ENCODE measurements at places on chromosomes 16 and 17.

DNA sequence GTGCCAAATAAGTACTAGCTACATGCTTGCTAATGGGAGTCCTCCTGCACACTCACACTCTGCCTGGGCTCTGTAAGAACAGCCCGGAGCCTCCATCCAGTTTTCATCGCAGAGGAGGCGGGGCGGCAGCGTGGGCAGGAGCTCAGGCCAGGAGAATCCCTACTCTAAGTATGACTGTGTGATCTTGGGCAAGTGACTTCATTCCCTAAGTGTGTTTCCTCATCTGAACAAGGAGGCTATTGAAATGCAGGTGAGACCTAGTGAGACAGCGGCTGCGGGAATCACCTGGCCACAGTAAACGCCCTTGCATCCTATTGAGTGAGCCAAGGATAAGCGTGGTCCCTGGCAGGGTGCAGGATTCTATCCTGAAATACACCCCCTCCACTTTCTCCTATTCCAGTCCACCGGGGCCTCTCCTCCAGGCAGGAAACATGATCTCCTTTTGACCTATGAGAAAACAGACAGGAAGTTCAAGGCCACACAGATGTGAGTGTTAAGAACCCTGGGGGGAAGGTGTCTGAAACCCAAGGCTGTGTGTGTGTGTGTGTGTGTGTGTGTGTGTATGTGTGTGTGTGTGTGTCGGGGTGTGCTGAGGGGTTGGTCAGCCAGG lies 5.2 kb upstream of the RAI1 start:
- DNase-seq, result no peak

GRCh38 chr16:87053016-87053982 lies 263.9 kb downstream of the C16orf95 start:
- DNase-seq, result no peak

DNA sequence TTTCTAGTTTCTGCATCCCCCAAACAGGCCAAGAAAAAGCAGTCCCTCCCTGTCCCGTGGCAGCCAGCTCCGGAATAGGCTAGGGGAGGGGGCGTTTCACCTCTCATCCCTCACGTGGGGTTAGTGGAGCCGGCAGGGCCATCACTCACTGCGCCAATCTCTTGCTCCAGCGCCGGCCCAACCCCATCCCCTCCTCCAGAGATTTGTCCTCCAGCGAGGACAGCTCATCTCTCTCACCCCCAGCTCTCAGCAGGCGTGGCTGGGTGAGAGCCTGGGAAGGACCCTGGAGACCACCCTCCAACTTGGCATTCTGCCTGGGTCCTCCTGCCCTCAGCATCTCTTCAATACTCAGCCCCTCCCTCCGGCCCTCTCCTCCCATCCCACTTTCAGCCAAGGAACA lies 74.1 kb downstream of the TMEM132E start:
- DNase-seq, result no peak

DNA sequence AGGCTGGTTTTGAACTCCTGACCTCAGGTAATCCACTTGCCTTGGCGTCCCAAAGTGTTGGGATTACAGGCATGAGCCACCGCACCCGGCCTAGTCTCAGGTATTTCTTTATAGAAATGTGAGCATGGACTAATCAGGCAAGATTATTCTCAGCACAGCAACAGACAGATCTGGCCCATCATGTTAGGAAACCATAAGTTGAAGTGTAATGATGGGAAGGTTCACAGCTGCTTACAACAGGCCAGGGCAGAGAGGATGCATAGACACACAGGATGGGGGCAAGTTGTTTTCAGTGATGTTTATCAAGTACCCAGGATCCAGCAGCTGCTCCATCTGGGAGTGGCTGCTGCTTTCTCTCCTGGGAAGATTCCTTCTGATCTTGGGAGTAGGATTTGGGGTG lies 16.6 kb upstream of the NOS2 start:
- DNase-seq, result no peak

GRCh38 chr17:75498726-75499213 lies 16.6 kb downstream of the CASKIN2 start:
- DNase-seq, result no peak

GRCh38 chr17:44636562-44636961 lies 19.7 kb upstream of the MEIOC start:
- DNase-seq, result peak; percentile 52

DNA sequence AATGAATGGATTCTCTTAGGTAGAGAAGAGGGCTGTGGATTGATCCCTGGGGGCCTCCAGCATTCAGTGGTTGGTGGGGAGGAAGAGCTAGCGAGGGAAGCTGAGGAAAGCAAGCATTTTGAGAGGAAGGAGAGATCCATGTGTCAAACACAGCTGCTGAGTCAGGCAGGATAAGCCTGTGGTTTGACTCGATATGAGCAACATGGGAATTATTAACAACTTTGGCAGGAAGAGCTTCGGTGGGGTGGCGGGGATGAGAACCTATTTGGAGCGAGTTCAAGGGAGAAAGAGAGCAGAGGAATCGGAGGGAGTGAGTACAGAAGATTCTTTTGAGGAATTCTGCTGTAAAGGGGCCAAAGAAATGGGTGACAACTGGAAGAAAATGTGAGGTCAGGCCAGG lies 59.5 kb upstream of the CDC42EP4 start:
- DNase-seq, result peak; percentile 90

DNA sequence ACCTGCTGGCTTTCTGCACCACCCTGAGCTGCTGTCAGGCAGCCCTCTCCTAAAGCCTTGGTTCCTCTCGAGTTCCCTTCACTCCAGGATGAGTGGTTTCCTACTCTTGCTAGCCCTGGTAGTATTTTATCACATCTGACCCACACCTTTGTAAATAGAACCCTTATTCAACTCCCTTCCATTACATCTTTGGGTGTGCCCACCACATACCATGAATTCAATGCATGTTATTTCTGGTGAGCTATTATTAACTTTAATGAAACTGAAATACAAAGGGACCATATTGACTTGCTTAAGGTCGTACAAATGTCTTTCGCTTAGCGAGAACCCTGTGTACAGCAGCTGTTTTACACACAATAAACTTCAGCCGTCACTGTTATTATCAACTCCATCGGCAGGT lies 521.3 kb downstream of the GRIN2A start:
- no peak for DNase-seq

DNA sequence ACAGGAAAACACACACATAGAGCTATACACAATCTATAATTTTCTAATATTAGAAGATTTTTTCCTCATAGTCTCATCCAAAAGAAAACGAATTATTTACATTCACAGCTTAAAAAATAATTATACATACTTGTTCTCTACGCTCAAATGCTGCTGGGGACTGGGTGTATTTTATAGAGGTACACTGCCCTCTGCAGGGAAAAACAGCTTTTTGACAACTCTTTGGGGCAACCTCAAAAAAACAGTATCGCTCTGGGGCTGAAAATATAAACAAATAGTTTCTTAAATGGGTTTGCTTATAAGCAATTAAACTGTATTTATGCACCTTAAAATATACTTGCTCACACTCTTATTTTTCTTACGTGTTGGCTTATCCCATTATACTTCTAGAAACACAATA lies 261.8 kb upstream of the PSMD7 start:
- DNase-seq, result peak; percentile 12

DNA sequence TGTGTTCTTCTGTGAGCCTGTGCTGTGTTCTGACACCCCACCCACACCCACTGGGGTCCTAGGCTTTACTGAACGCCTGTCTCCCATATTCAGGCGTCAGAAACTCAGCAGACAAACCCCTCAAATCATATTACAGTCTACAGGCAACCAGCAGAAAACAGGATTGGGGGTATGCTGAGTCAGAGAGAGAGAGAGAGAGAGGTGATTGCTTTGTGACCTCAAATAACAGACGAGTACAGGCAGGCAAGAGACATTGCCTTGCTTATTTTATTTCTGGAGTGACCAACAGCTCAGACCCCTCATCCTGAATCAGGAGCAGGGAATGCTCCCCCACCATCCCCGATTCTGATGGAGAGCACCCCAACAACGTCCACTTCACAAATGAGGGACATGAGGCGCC lies 473.9 kb downstream of the PMP22 start:
- no peak for DNase-seq

DNA sequence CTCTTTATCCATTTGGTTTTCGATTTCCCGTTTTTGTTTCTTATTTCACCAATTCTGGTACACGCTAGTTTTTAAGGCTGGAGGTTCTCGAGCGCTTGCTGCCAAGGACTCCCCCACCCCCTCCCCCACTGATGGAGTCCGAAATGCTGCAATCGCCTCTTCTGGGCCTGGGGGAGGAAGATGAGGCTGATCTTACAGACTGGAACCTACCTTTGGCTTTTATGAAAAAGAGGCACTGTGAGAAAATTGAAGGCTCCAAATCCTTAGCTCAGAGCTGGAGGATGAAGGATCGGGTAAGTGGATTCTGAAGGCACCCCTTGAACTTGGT lies 825 bp downstream of the RPTOR start:
- no peak for DNase-seq

DNA sequence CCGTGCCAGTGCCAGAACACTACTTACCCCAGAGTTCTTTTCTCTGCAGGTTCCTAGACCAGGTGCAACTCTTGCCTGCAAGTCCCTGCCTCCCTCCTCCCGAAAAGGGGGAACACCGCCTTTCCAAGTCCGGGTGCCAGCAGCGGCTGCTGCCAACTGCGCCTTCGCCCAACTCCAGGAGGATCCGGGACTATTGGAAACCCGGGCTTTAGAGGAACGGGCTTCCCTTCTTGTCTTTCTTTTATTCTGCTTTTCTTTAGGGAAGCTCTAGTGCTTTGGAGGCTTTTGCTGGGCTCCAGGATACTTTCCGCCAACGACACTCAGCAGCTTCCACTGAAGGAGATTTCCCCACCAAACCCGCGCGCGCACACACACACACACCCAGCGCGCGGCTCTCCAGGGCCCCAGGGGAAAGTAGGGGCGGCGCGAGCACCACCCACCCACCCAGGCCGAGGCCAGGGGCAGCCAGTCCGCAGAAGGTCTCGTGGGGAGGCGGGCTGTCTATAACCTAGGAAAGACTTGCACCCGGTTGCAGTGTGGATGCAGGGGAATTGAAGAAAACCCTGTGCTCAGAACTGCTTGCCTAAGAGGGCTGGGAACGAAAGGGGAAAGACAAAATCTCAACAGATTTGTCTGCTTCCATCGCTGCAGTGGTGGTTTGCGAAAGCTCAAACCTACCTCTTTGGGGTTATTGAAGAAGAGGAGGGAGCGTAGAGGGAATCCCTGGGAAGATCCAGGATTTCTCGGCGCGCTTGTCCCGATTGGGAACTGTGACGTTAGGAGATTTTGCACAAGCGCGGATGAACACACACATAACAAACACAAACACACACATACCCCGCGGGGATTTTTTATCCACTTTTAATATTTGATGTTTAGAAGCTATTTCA lies 977 bp upstream of the CA10 start:
- DNase-seq, result no peak

- no peak for DNase-seq
Measured at GRCh38 chr17:68790931-68791330, 164.3 kb downstream of the ABCA8 start.

- DNase-seq, result no peak
Measured at GRCh38 chr17:67198131-67198530, 46.9 kb downstream of the HELZ start.

GRCh38 chr17:62134397-62134796 lies 69.3 kb upstream of the MED13 start:
- no peak for DNase-seq

GRCh38 chr16:25089351-25089750 lies 22.2 kb upstream of the LCMT1 start:
- DNase-seq, result no peak

DNA sequence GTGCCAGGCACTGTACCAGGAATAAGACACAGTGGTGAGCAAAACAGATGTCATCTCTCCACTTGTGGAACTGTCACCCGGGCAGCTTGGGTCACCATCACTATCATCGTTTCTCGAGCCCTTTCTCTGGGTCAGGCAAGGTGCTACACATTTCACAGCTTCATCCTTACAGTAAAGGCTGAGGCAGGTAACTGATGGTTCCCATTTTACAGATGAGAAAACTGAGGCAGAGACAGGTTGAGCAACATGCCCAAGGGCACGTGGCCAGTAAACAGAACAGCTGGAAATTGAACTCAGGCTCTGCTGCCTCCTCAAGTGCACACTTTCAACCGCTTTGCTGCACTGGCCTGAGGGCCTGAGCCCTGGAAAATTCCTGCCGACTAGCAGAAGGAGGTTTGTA lies 294.6 kb downstream of the XYLT1 start:
- DNase-seq, result no peak

- DNase-seq, result no peak
Measured at GRCh38 chr17:29060475-29060874, 17.5 kb downstream of the PIPOX start.

- DNase-seq, result no peak
Measured at GRCh38 chr17:41655611-41656111, 31.3 kb upstream of the KRT17 start.

DNA sequence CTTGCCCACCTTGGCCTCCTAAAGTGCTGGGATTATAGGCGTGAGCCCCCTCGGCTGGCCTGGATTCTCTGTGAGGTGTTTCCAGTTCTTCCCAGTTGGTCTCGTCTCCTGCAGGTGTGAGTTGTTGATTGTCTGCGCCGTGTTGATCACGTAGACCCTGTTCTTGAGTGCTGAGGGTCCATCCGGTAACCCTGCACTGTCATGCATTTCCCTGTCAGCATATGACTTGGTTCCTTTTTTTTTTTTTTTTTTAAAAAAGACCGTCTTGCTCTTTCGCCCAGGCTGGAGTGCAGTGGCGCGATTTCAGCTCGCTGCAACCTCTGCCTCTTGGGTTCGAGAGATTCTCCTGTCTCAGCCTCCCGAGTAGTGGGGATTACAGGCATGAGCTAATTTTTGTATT lies 17.3 kb downstream of the MGRN1 start:
- no peak for DNase-seq

GRCh38 chr16:50197582-50197981 lies 44.5 kb downstream of the TENT4B start:
- no peak for DNase-seq

- DNase-seq, result no peak
Measured at GRCh38 chr17:3546521-3546920, 11.1 kb downstream of the TRPV3 start.

DNA sequence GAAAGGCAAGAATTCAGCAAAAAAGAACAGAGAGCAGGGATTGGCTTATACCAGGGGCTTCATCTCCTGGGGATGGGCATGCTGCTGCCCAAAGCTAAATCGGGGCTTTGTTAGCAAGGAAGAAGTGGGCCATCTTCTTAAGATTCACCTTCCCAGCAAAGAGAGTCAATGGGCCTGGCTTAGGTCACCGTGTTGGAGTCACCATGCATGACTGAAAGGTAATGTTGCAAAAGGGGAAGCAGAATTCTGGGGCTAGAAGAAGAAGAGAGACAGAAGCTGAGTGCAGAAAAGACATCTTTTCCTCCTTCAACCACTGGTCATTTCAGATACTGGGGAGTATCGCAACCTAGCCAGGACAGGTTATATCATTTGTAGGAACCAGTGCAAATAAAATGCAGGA lies 76.3 kb upstream of the KIFC3 start:
- no peak for DNase-seq

DNA sequence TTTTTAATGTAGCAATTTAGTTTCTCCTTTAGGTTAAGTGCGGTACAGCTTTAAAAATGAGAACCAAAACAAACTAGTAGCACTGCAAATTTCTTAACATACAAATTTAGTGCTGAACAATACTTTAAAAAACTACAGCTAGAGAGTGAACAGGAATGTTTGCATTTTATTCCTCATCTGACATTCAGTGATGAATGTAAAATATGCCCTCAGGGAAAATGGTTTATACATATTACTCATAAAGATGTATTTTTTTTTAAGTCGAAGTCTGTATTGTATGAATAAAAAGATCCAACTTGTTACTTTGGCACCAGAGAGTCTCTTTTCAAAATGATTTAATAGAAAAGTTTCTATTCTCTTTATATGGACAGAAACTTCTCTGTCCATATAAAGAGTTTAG lies 96.8 kb downstream of the BRIP1 start:
- DNase-seq, result no peak

GRCh38 chr16:89119166-89119621 lies 25.5 kb downstream of the ACSF3 start:
- DNase-seq, result no peak

- no peak for DNase-seq
Measured at GRCh38 chr17:64687376-64687775, 25.3 kb upstream of the SMURF2 start.

Data from fibroblast of skin of left quadriceps (primary cell).